Epithelial cell of alveolus of lung (primary cell): ENCODE measurements at places on chromosomes 3 and 15. TPM values are rescaled to one million over a fixed set of nuclear protein-coding genes. Genes with fewer than 3 reads are reported as not detected.

Gene GPR15
- total RNA-seq = not detected in 2 replicates

Gene B3GALNT1
- total RNA-seq = 13.1 and 15.9 TPM in 2 replicates

Gene CYP8B1
- total RNA-seq = not detected in 2 replicates

Gene CEP97
- total RNA-seq = 6.5 and 10.1 TPM in 2 replicates

Gene ABCF3
- 41.2 and 43.2 TPM in 2 replicates for total RNA-seq

Gene MAPK6
- total RNA-seq = 26.5 and 45.8 TPM in 2 replicates

Gene ACTRT3
- total RNA-seq = 3.7 and 3.9 TPM in 2 replicates

Gene UNC45A
- 38.3 and 43.2 TPM in 2 replicates for total RNA-seq

Gene STRIT1
- total RNA-seq = not detected in 2 replicates

Gene UTS2B
- total RNA-seq = 0.48 and 0.65 TPM in 2 replicates

Gene GPR62
- 0.08 TPM in 1 of 2 replicates, not detected in the other for total RNA-seq

Gene TLE3
- total RNA-seq = 58.6 and 113 TPM in 2 replicates

Gene MED12L
- total RNA-seq = 0.80 and 3.2 TPM in 2 replicates

Gene ASB14
- not detected in 2 replicates for total RNA-seq

Gene TGFBR2
- total RNA-seq = 108 and 155 TPM in 2 replicates

Gene ANKRD63
- not detected in 2 replicates for total RNA-seq

Gene ATP11B
- 23.8 and 32.6 TPM in 2 replicates for total RNA-seq

Gene SSUH2
- not detected in 2 replicates for total RNA-seq

Gene TERC
- total RNA-seq = 234 and 424 TPM in 2 replicates

Gene SUSD5
- total RNA-seq = 2.7 and 8.1 TPM in 2 replicates

Gene GHSR
- total RNA-seq = not detected in 2 replicates

Gene C3orf80
- 0.91 TPM in 1 of 2 replicates, not detected in the other for total RNA-seq

Gene GABRR3
- not detected in 2 replicates for total RNA-seq
